ENCODE measurements at places on chromosomes 2 and 18.

- no peak for DNase-seq
Measured at GRCh38 chr2:136665736-136666135, 99.6 kb upstream of the THSD7B start.

DNA sequence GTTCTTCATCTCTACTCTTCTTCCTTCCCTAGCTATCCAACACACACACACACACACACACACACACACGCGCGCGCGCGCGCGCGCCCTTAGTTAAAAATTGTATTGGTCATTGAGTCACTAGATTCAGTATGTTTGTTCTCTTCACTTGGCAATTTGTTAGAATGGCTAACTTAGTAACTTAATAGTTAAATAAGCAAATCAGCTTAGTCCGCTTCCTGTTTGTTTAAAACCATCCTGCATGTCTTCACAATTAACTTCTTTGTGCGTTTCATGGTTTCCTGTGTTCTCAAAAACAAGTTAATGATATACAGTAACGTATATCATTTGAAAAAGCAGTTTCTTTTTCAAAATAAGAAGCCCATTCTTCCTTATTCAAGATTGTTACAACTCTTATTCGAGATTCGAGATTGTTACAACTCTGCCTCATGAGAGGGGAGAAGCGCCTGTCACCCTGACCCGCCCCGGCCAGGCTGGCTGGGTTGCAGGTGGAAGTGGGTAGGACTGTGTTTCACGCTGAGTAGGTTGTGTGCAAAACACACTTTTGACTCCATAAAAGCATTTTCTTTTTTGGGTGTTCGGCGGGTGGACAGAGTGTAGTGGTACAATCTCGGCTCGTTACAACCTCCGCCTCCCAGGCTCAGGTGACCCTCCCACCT lies 9.5 kb upstream of the CNNM3 start:
- no peak for DNase-seq

DNA sequence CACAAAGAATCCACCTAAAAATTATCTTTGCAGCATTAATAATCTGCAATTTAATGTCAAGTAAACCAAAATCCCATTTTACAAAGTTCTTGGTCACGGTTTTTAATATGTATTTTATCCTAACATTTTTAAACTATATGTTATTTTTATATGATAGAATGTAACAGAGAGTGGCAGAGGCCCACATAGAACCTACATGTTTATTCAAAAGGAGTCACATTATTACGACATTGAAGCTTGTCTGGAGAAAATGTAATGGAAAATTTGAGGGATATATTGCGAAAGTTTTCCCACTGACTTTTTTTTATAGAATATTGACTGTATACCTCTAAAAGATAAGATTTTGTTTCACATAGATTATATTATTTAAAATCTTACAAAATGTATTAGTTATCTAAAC lies 89.7 kb upstream of the COL3A1 start:
- DNase-seq: no peak

- DNase-seq: no peak
Measured at GRCh38 chr2:28648671-28649395, 102.8 kb upstream of the PPP1CB start.

DNA sequence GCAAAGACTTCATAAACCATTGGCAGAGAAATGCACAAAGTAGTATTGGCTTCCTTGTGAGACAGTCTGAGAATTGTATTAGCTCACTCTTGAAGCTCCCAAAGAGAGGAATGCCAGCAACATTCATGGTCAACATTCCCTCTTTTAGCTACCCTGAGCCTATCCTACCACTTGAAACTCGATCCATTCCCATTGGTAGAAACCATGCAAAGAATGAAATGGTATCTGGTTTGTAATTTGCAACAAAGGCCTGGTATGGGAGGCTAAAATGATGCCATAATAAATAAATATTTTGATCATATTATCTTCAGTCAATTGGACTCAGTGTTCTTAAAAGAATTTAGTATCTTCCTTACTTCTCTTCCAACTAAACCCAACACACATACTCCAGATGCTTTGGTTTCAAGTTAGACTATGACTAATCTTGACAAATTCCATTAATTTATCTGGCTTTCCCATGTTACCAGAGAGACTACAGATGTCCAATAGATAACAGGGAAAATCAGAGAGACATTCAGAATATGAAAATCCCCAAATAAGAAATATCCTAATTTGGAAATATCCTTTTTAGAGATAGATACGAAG lies 102.9 kb downstream of the DHRS9 start:
- no peak for DNase-seq

DNA sequence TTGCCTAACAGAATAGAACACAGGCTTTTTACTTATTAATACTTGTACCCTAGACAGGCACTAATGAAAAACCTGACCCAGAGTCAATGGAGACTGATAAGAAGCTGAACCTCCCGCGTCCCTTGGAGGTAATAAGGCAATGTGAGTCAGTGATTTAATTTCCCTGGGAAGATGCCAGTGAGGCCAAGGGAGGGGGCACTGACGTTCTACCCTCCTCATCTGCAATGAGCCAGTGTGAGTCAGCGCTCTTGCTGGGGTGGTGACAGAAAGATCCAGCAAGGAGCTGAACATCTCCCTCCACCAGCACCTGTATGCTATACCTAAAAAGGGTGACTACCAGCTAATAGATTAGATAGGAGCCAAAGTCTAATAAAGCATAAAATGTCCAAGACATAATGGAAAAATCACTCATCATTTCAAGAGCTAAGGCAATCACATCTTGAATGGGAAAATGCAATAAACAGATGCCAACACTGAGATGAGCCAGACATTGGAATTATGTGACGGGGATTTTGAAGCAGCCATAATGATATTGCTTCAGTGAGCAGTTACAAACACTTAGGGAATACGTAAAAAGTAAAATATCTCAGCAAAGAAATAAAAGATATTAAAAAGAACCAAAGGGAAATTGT lies 116.9 kb downstream of the TPGS2 start:
- no peak for DNase-seq

DNA sequence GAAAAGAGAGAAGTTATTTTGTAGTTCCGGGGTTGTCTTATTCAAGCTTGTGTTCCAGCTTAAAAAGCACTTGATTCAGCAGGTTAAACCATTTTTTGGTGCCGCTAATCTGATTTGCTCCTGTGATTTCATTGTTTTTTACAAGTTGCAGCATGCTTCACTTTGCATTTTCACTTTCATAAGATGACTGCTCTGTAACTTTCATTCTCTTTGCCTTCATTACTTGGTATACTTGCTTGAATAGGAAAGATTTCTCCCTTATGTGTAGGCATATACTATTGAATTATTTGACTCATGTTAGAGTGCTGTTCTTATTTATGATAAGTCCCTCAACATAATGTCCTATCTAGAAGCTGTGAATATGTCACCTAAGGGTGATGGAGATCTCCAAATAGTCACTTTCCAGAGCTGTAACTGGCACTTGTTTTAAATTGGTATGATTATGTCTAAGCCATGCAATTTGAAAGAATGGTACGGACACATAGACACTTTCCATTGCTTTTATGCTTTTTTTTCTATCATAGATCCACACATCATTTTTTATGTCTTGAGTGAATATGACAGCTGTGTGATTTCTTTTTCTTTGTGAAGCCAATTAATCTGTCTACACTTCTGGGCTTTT lies 254.5 kb downstream of the DSEL start:
- DNase-seq: no peak

DNA sequence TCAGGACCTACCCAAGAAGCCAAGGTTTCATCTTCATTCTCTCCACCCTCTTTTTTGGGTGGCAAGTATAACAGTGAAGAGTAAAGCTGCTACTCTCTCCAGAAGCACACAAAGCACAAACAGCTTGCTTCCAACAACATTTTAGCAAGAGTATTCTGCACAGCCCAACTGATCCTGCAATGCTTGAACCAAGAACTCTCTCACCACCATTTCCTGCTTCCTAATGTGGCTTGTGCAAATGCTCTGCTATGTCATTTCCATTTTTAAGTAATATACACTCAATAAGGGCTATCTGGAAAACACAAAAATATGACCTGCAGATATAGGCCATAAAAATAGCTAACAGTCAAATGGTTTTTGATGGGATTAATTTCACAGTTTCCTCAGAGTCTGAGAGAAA lies 24.1 kb upstream of the IHH start:
- DNase-seq: no peak

GRCh38 chr2:120804459-120804858 lies 68.8 kb downstream of the GLI2 start:
- DNase-seq: no peak

GRCh38 chr2:232174662-232175061 lies 203.9 kb upstream of the ALPP start:
- no peak for DNase-seq

GRCh38 chr2:141015341-141016047 lies 1115.3 kb downstream of the LRP1B start:
- no peak for DNase-seq

Data from SW 1271 (cell line).